Tibial nerve (tissue), 4 donors: ENCODE measurements at places on chromosomes 3 and 15. TPM values are rescaled to one million over a fixed set of nuclear protein-coding genes. Genes with fewer than 3 reads are reported as not detected.

Gene ADAMTS17
- total RNA-seq, result 3.3 TPM

DNA sequence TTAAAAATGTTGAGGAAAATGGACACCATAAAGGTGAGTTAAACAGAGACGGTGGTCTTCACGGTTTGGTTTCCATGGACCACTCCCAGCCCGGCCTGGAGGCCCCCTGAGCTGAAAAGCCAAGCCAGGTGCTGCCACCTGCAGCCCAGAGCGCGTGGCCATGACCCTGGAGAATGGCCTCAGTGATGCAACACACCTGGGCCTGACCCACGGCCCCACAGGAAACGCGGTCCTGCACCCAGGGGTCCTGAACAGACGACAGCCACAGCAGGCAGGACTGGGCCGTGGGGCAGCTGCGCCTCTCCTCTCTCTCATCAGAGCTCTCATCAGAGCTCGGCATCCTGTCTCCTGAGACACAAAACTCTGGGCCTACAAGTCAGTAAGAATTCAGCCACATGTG, 64.1 kb downstream of the NIPA2 start:
- no peak overlapping the region for H3K27ac ChIP-seq
- no peak overlapping the region for H3K4me3 ChIP-seq
- no peaks in the 10 kb centered on the region for H3K27me3 ChIP-seq
- no peaks in the 10 kb centered on the region for H3K4me1 ChIP-seq
- H3K36me3 ChIP-seq, result peaks cover 7% of the 10 kb centered on the region

- no peak for DNase-seq
- no peaks in the 10 kb centered on the region for H3K36me3 ChIP-seq
- no peaks in the 10 kb centered on the region for H3K27me3 ChIP-seq
- H3K27ac ChIP-seq, result no peak overlapping the region
- H3K4me3 ChIP-seq, result no peak overlapping the region
- H3K4me1 ChIP-seq, result no peaks in the 10 kb centered on the region
Observed at GRCh38 chr15:99087405-99087943, 17.4 kb upstream of the SYNM start.

Gene IMPG2
- total RNA-seq, result 0.22 TPM

DNA sequence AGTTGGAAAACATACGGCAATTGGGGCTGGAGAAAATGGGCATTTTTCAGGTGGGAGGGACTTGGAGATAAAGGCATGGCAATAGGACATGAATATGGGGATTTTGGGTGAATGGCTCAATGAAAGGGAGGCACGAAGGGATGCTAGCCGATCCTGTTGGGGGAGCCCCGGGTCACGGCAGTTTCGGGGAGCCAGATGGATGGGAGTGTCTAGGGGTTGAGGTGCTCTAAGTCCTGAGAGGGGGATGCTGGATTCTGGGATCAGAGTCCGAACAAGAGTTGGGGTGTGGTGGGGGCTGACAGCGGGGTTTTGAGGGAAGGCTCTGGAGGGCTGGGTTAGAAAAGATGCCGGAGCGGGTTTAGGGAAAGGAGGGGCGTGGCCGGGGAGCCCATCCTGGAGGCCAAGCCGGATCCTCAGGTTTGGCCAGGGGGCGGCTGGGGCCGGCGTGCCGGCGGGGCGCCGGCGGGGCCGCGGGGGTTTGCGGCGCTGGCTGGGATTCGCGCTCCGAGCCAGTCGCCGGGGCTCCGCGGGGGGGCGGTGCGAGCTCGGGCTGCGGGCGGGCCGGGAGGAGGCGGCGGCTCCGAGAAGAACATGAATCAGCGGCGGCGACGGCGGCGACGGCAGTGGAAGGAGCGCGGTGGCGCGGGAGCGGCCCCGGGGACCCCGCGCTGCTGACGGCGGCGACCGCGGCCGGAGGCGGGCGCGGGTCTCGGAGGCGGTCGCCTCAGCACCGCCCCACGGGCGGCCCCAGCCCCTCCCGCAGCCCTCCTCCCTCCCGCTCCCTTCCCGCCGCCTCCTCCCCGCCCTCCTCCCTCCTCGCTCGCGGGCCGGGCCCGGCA, at the start of gene TYRO3:
Gene TYRO3 (plus strand): TSS at position 813 of the 839 bp plus-strand sequence. CDS start 46 bp downstream, outside the sequence.
- DNase-seq, result peak; percentile 43
- H3K27ac ChIP-seq, result peak within 1 kb of the TSS; percentile 43
- peak within 1 kb of the TSS; percentile 39 for H3K4me3 ChIP-seq
- H3K4me1 ChIP-seq, result peaks cover 15% of the 10 kb centered on the region
- H3K27me3 ChIP-seq, result no peaks in the 10 kb centered on the region
